ENCODE measurements at places on chromosomes 1 and 21.

- peak; percentile 62 for DNase-seq
Measured at GRCh38 chr1:94801919-94802546, 18.1 kb upstream of the SLC44A3 start.

- no peak for DNase-seq
Measured at GRCh38 chr1:219345953-219346352, 172.3 kb downstream of the LYPLAL1 start.

GRCh38 chr1:22665752-22666151, 12.7 kb downstream of the C1QB start:
- DNase-seq, result peak; percentile 78

DNA sequence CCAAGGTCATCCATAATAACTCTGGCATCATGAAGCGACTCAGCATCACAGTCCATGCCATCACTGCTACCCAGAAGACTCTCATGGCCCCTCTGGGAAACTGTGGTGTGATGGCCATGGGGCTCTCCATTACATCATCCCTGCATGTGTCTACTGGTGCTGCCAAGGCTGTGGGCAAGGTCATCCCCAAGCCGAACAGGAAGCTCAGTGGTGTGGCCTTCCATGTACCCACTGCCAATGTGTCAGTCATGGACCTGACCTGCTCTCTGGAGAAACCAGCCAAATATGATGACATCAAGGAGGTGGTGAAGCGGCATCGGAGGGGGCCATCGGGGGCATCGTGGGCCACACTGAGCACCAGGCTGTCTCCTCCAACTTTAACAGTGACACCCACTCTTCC, 65.1 kb upstream of the ARHGAP29 start:
- DNase-seq, result no peak

- DNase-seq, result no peak
Measured at GRCh38 chr1:40976952-40977690, 2.4 kb upstream of the CTPS1 start.

DNA sequence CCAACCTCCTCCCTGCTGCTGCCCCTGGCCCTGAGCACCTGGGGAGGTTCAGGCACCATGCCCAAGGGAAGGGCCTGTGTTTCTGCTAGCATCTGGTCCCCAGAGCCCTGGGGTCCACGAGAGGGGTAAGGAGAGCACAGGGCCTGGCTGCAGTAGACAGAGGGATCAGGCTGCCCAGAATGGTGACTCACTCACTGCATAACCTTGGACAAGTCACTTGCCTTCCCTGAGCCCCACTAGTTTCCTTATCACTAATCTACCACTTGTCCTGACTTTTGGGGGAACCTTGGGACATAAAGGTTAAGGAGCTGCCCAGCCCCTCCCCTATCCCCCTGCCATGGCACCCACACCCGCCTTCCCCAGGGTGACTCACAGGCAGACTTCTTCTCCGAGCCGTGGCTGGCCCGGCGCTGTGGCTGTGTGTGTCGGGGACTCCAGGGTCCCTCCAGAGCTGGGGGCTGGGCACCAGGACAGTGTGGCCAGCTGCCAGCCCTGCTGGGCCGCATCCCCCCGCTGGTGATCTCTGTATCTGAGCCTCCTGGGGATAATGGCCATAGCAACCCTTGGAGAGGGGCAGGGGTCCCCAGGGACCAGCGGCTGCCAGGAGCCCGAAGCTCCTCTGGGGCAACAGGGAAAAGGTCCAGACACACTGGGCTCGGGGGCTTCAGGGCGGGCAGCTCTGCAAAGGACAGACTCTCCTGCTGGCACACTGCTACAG, 4.0 kb downstream of the ARHGEF19 start:
- no peak for DNase-seq
